ENCODE measurements at places on chromosomes 6 and 20. TPM values are rescaled to one million over a fixed set of nuclear protein-coding genes. Genes with fewer than 3 reads are reported as not detected.

- DNase-seq, result peak; percentile 85
Observed at GRCh38 chr6:133241086-133241900, at the start of gene EYA4. Gene EYA4 (plus strand): TSS chr6:133241357. CDS start chr6:133274781, 33,424 bp downstream.

- DNase-seq, result no peak
Observed at GRCh38 chr6:47303342-47303741, 6.4 kb downstream of the TNFRSF21 start.

GRCh38 chr6:34792605-34793500 is 970 bp downstream of the BLTP3A start:
- peak; percentile 36 for DNase-seq

DNA sequence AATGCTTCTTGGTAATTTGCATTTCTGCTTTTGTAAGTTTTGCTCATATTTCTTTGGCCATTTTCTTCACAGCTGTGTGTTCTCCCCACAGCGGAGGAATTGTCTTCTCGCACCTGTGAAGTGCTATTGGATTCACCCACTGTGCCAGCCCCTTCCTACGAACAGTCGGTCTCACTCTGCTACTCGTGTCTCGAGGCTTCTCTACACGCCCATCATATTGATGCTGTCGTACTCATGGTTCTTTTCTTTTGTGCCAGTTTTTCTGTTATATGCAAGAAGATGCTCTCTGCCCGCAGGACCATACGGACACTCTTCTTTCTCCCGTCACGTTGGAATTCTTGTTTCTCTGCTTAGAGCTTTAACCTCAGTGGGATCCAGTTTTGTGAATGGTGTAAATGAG is 200.3 kb downstream of the DLL1 start:
- DNase-seq, result no peak

DNA sequence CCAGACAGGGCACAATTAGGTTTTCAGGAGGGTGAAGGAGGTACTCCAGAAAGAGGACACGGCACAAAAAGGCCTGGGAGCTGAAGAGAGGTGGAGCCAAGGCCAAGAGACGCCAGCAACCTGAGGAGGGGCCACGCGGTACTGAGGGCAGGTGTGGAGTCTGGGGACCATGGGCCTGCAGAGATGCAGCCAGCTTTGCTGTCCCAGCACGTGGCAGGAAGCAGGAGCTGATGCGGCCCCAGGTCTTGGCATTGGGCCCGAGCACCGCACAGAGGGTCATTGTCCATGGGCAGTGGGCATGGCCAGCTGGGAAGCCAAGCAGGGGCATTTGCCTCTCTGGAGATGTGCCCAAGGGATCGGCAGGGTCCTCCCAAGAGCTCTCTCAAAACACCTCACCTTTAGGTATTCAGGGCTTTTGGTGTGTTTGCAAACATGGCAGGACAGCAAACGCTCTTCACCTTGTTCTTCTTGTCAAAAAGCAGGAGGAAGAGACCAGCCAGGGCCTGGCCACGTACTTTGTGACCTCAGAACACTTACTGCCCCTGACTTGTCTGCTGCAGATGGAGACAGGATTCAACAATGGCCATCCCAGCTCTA is 1.4 kb upstream of the BPIFB1 start:
- DNase-seq, result no peak

DNA sequence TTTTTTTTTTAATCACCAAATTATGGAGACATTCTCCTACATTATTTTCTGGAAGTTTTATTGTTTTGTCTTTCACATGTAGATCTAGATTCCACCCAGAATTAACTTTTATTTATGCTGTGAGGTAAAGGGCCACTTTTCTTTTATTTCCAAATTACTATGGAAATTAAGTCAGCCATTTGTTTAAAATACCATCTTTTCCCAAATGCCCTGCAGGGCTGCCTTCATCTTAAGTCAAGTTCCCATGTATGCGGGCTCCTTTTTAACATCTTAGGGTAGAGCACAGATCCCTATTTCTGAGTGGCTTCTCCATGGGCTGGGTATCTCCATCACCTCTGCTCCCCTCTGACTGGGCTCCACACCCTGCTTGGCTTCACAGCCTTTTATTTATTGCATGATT is 348.4 kb downstream of the SOX4 start:
- DNase-seq, result no peak

- DNase-seq, result no peak
Observed at GRCh38 chr6:88910922-88911778, 52.3 kb downstream of the RNGTT start.

- no peak for DNase-seq
Observed at GRCh38 chr6:135204951-135205350, 23.8 kb downstream of the MYB start.

GRCh38 chr20:40777653-40778052 is 88.6 kb upstream of the MAFB start:
- no peak for DNase-seq

NHSL1 gene
- 1.8 TPM for total RNA-seq

LY86 gene
- 0.55 TPM for total RNA-seq

CCDC28A gene
- total RNA-seq, result 5.3 TPM

GLP1R gene
- not detected for total RNA-seq

GGTLC1 gene
- total RNA-seq, result not detected

NCOA6 gene
- total RNA-seq, result 15.7 TPM

CCN6 gene
- not detected for total RNA-seq

Data from psoas muscle (tissue), 8 donors.